Colonic mucosa (tissue), 4 donors: ENCODE measurements at places on chromosomes 5 and 9. TPM values are rescaled to one million over a fixed set of nuclear protein-coding genes. Genes with fewer than 3 reads are reported as not detected.

- no peak for DNase-seq
Measured at GRCh38 chr9:37836386-37836785, 35.8 kb downstream of the DCAF10 start.

DNA sequence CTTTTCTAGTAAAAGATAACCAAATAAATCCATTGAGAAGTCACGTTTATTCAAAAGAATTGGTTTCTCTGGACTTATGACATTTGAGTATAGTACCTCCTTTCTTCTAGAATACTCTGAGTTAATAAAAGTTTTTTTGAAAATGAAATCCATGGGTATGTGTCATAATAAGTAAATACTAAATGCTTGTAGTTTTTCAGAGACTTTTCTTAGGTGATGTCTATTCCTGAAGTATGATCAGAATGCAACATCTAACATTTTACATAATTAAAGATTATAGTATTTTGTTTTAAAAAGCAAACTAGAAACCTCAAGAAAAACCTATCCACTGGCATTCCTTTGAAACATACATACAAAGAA lies 63.2 kb downstream of the NFIB start:
- no peak for DNase-seq

GRCh38 chr5:17989036-17989435 lies 354.8 kb downstream of the TAF11L14 start:
- no peak for DNase-seq

The GPBP1 gene
- 46.5 TPM for total RNA-seq

GRCh38 chr9:124863371-124863871 lies 1.5 kb downstream of the ARPC5L start:
- no peak for DNase-seq

The ECM2 gene
- total RNA-seq: 3.8 TPM

The NSD1 gene
- total RNA-seq: 53.0 TPM
